ENCODE measurements at places on chromosomes 7 and 10. TPM values are rescaled to one million over a fixed set of nuclear protein-coding genes. Genes with fewer than 3 reads are reported as not detected.

The ZNF425 gene
- total RNA-seq = 4.9 TPM

The ZPBP gene
- 0.21 TPM for total RNA-seq

The HOXA7 gene
- 3.7 TPM for total RNA-seq

The SERPINE1 gene
- 3.1 TPM for total RNA-seq

The ARMC10 gene
- 40.6 TPM for total RNA-seq

The SORBS1 gene
- total RNA-seq = 297 TPM

The MCM10 gene
- total RNA-seq = 4.5 TPM

The FRAT2 gene
- 8.7 TPM for total RNA-seq

The CEP55 gene
- 23.6 TPM for total RNA-seq

The PRSS37 gene
- total RNA-seq = not detected

The ACSM6 gene
- total RNA-seq = 0.48 TPM

The TMEM229A gene
- 2.0 TPM for total RNA-seq

The AKR1C4 gene
- total RNA-seq = not detected

The PIP gene
- not detected for total RNA-seq

The IGF2BP3 gene
- 65.7 TPM for total RNA-seq

The NIPSNAP2 gene
- total RNA-seq = 75.4 TPM

The GPR26 gene
- total RNA-seq = not detected

The PRF1 gene
- 0.90 TPM for total RNA-seq

The SPDYE2 gene
- total RNA-seq = 0.16 TPM

The HOXA6 gene
- 8.4 TPM for total RNA-seq

The HGF gene
- total RNA-seq = 42.7 TPM

The NAT16 gene
- not detected for total RNA-seq

The CALHM2 gene
- 17.4 TPM for total RNA-seq

The CACNB2 gene
- total RNA-seq = 40.4 TPM

The DPP6 gene
- total RNA-seq = 2.4 TPM

The CCL26 gene
- total RNA-seq = 1.5 TPM

The SCIN gene
- 10.7 TPM for total RNA-seq

The SFXN2 gene
- 11.7 TPM for total RNA-seq

The CCDC136 gene
- total RNA-seq = 18.4 TPM

The MKX gene
- total RNA-seq = 6.2 TPM

The NMT2 gene
- 41.2 TPM for total RNA-seq

The COL28A1 gene
- total RNA-seq = 9.7 TPM

The PPP1R3C gene
- 129 TPM for total RNA-seq

The PKD1L1 gene
- total RNA-seq = 1.3 TPM

The SLC35G1 gene
- 4.9 TPM for total RNA-seq

The BRAT1 gene
- total RNA-seq = 18.2 TPM
